ENCODE measurements at places on chromosomes 13 and 19.

DNA sequence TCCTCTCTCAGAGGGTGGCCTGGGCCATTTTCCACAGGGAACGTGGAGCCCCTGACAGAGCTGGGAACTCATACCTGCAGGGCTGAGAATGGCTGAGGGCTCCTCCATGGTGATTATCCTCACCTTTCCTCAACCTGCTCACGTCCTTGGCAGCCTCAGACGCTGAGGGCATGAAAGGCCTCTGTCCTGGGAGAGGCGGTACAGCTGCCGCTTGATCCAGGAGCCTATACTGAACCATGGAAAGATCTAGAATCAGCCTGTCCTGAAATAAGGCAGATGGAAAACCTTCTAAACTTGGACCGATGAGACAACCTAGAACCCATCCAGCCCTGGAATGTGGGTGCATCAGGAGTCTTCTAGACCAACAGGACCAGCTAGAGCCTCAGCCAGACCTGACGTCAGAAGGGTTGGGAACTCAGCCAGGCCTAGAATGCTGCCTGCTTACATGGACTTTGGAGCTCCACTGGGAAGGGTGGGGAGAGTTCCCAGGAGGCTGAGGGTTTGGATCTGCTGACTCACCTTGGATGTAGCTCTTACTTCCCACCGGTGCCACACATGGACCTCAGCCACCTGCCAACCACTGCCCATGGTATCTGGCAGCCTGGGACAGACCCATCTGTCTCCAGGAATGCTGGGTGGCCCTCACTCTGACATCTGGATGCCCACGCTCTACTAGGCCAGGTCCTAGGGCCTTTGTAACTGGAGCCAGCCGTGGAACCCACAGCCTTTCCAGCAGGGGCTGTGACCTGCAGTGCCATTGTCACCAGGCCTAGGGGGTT, 7.5 kb downstream of the KCTD15 start:
- no peak for ATAC-seq

- no peak for ATAC-seq
Observed at GRCh38 chr13:102974317-102975087, 91.7 kb downstream of the SLC10A2 start.

DNA sequence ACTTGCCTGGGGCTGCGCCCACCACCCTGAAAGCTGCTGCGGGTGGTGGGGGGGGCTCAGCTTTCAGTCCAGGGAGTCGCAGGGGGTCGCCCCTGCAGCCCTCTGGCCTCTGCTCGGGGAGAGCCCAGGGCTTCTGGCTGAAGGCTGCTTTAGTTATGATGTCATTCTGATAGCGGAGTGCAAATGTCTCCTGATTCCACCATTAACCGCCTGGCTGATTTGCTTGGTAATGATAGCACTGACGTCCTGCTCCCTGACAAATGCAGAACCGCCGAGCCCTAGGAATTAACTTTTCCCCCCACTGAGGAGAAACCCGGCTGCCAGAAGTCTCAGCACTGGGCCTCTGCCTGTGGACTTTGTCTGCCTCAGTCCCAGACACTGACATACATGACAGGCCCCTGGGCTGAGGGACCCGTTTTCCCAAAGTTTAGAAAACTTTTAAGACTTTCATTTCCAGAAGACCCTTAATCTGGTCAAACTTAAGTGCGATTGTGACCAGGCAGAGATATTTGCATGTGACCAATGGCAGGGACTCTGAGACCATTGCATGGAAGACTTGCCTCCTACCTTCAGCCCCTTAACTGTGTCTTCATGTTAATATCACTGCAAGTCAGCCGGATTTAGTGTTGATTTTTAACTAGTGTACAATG, 142.5 kb upstream of the ZNF536 start:
- ATAC-seq = no peak

DNA sequence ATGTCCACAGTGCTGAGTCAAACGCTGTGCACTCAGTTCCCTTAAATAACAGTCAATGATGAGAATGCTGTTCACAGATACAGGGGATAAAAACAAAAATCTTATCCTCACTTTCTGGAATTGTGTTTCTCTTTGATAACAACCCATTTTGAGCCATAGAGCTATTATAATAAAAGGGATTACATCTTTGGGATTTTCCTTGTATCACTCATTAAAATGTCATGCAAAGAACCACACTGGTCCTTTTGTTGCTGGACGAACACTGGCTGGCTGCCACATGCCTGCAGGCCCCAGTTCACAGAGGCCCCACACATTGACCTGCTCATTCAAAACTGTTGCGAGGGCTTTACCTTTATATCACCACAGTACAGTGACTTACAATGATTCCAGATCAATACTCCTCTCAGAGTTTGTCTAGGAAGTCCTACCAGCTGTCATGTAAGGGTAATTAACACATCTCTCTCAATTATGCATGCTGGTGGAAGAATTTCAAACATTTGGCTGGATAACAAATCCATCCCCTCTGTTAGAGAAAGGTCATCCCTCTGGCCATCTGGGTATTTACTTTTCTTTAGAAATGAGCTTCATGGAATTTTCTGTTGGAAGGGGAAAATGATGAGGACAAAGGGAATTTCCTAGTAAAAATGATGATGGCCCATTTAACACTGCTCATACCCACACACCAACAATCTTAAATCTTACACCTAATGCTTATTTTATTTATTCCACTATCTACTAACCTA, 85.9 kb downstream of the MBNL2 start:
- ATAC-seq = no peak

- ATAC-seq = no peak
Observed at GRCh38 chr13:102035969-102036368, 365.9 kb downstream of the FGF14 start.

DNA sequence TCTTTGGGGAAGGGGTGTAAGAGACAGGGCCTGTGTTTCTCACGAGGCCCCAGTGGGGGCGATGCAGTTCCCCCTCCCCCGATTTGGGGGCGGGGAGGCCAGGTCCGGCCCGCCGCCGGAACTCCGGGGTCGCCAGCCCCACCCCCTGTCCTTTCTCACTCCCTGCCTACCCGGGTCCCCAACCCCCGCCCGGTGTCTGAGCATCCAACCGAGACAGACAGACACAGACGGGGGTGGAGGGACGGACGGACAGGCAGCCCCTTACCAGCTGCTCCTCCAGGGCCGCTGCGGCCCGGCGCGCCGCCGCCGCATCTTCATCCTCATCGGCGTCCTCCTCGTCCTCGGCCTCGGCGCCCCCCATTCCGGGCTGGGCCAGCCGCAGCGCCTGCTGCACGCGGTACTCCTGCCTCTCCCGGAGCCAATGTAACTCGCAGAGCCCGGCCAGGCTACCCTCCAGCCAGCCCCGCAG, 397 bp downstream of the DACT3 start:
- ATAC-seq = no peak

- ATAC-seq = no peak
Observed at GRCh38 chr13:90485436-90485835, 862.1 kb upstream of the MIR17HG start.

DNA sequence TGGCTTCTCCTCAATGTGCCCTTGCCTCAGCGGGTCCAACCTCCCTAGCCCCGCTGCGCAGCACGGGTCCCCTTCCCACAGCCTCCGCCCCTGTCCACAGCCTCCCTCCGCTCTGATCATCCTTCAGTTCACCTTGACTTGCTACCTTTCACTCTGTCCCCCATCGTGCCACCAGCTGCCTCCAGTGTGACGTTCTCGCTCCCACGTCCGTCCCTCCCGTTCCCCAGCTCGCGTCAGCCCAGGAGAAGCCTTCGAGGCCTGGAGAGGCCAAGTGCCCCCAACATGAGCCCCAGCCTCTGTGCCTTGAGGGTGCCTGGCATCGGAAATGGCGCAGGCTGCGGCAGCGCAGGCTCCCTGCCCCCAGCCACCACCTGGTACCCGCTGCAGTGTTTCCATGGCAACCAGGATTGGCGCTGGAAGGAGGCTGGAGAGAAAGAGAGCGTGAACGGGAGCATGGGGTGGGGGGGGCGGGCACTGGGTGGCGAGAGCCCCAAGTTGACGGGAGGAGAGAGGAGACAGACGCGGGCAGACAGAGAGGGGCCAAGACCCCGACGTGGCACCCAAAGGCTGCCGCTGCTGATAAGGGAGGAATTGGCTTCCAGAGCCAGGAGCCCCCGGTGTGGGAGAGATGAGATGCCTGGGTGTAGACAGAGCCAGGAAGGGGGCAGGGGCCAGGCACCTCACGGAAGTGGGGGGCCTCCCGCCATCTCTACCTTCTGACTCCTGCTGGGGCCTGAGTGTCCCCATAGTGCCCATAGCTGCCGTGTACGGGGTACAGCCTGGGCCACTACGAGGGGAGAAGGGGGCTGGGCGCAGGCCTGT, 844 bp upstream of the ASPDH start:
- ATAC-seq = no peak

DNA sequence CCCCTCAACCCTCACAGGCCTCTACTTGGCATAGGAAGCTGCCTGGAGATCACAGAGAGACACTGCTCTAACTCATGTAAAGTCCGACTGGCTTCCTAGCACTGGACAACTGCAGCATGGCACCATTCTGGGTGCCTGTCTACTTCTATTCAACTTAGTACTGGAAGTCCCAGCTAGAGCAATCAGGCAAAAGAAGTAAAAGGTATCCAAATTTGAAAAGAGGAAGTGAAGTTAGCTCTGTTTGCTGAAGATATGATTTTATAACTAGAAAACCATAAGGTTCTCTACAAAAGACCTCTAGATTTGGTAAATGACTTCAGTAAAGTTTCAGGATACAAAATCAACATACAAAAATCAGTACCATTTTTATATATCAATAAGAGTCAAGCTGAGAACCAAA, 1017.6 kb downstream of the PCDH9 start:
- no peak for ATAC-seq
